ENCODE measurements at places on chromosomes 12 and 14. TPM values are rescaled to one million over a fixed set of nuclear protein-coding genes. Genes with fewer than 3 reads are reported as not detected.

GRCh38 chr12:56753566-56753965 lies 1.4 kb upstream of the PRIM1 start:
- DNase-seq, result no peak

- no peak for DNase-seq
These were observed 52.1 kb downstream of the VWF start for GRCh38 chr12:6072302-6072752.

- no peak for DNase-seq
These were observed 186.2 kb downstream of the NEDD1 start for GRCh38 chr12:97093187-97093683.

OTOGL gene
- 3.1 TPM for total RNA-seq

GLT8D2 gene
- total RNA-seq, result 5.3 TPM
